ENCODE measurements at places on chromosomes 7 and 10.

DNA sequence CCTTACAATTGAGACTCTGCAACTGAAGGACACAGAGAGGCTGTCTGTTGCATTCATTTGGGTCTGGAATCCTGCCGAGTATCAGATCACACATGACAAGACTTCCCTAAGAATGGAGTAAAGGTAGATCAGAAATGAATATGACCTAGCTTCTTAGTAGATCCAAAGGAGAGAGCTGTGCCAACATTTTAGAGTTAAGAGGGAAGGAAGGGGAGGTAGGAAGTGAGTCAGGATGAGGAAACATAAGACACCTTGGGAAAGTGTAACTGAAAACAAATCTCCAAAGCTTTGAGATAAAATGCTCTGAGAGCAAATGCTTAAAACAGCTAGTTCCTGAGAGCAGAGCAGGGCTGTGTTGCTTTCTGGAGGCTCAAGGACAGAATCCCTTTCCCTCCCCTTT, 6.1 kb upstream of the SLC25A13 start:
- no peak for DNase-seq

DNA sequence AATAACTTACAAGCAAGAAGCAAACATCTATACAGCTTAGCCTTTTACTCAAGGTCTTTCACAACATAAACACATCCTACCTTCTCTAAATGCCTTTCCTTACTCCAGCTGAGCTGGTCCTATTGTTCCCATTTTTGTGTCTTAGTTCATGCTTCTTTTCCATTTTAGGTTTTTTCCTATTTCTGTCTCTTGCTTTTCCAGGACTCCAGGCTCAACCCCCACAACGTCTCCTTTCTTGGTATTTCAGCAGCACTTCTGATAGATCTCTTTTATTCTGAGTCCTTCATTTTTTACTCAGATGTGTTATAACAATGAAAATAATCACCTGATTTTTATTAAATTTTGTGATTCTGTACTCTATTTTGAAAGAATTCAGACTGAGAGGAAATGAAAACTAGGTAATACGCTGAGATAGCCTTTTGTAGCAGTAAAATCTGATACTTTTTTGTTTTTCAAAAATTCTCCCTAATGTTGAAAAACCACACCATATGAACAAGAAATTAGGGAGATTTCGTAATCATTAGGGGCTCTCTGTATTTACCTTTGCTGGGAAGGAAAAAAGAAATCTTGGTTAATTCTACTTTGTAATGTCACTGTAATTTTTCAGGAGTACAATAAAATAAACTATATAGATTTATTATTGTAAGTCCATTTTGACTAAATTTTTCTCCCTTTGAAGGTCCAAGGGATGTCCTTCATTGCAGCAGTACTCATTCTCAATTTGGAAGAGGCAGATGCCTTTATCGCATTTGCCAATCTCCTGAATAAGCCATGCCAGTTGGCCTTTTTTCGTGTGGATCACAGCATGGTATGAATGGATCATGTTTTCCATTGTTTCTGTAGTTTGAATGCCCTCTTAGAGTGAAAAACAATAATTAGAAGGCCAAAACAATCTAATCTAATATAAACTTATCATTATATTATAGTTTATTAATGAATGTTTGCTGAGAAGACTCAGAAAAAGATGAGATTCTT, 24.0 kb upstream of the HELLS start:
- no peak for DNase-seq

GRCh38 chr7:96612034-96612433, 97.6 kb downstream of the SEM1 start:
- no peak for DNase-seq

GRCh38 chr10:76902949-76903348, 734.7 kb downstream of the KCNMA1 start:
- no peak for DNase-seq

DNA sequence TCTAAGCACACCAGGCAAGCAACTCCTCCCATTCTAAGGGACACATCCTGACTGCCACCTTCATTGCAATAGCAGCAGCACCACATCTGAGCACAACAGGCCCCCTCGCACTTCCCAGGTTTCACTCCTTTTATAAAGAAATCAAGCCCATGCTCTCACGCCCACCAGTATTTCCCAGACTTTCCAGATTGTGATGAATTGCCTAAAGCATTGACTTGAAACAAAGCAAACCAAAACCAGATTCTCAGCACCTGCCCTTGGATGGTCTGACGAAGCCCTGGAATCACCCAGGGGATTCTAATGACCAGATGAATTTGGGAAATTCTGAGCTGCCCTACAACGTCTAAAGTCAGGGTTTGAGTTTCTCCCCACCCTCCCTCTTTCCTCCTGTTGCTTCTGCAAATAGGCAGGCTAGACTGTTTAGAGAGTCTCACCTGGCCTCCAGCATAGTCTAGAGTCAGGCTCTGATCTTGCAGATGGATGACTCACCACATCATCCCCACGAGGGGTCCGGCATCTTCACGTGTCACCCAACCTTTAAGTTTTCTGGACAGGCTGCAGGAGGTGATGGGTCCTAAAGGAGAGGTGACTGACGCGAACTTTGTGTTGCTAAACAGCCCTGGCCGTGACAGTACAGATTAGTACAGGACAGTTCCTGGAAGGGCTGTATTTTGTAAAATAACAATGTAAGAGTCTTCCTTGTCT, 198.0 kb downstream of the SKIDA1 start:
- no peak for DNase-seq

Measured in CD4-positive, alpha-beta T cell treated with Interleukin-15 for 4 hours (primary cell).